HEK293T (cell line): ENCODE measurements at places on chromosomes 3 and 15.

DNA sequence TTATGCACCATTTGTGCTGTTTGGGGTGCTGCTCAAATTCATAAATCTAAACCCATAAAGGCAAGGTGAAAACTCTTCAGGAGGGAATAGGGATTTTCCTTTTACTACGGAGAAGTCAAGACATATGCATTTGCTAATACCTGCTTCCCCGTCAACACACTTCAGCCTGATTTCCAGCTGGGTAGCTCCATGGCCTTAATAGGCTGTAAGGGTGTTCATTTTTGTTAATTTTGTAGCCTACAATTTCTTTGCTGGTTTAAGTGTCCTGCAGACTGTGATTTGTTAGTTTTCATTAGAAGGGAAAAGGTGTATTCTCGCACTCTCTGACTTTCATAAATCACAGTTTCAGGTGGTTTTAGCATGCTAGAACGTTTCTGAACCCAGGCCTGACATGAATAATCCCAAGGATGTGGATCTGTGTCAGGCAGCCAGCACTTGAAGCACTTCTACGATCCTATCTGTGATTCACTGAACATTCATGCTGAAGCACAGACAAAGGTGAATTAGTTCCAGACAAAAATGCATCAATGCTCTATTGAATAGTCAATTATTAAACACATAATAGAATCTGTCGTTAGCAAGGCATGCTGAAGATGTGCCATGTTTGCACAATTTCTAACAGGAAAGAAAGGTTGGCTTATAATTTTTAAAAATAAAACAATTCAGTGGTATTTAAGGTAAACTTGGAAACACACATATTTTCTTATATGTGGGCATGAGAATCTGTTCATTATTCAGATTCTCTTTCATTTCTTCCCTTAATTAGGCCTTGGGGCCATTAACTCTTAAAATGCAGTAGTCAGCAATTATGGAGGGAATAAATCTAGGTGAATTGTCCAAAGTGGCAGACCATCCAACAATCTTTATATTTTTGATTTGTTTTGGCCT lies 17.9 kb upstream of the NMNAT3 start:
- no peak for DNase-seq

DNA sequence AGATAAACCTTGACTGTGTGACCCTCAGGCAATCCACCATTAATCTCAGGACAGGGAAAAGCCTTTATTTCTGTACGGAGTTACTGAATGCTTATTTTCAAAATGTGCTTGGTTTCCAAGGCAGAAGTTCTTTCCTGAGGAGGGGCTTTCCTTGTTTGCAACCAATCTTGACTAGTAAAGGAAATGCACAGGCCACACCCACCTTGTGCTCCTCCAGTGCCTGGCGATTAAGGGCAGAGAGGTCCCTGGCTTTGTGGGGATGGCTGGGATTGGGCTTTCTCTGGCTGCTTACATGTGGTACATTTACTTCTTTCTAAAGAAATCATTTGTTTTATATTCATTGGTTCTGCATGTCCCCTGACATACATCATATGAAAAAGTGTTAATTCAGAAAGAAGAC lies 47.8 kb downstream of the ZNF621 start:
- no peak for DNase-seq

DNA sequence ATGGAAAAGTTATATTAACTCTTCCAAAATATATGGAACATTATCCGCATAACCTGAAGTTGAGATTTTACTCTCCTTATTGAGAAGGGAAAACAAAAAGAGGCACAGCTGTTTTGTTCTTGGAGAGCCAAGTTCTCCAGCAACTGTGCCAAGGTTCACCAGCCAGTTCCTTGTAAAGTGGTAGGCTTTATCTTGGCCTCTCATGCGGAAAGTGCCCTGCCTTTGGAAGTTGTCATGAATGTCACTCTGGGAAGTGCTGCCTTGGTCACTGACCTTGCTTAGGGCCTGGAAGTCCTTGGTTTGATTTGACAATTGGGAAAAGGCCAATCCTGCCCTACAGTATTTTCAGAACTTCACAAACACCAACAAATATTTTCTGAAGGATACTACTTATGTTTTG lies 44.2 kb upstream of the THRB start:
- no peak for DNase-seq

DNA sequence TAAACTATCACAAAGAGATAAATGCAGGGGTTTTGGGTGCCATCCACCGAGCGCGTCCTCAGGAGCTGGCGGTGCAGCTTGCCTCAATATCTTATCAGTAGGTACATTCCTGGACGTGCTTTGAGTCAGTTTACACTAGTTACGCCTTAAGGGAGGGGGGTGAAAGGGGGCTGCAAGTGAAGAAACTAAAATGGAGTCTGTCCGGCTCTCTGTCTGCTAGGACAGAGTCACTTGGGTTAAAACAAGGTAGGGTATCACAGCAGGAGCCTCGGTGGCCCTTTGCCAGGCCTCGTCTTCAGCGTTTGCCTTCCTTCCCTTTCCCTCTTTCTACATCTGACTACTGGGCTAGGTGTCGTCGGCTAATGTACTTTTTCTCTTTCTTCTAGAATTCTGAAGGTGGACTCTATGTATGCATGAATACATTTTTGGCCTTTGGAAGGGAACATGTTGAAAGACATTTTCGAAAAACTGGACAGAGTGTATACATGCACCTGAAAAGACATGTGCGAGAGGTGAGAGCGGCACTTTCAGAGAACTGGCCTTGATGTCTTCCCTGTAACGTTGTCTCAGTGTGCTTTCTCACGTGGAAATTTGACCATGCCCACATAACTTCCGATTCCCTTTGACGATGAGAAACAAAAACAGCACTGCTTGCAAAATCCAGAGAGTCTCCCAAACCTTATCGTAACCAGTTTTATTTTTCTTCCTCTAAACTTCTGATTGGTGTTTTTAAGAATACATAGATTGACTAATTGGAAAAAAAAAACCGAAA lies 28.8 kb downstream of the USP13 start:
- no peak for DNase-seq

- no peak for DNase-seq
Measured at GRCh38 chr15:66595931-66596545, 30.2 kb upstream of the LCTL start.

- DNase-seq = no peak
Measured at GRCh38 chr3:193620650-193621049, 27.6 kb downstream of the OPA1 start.

- no peak for DNase-seq
Measured at GRCh38 chr3:188219147-188219546, 65.2 kb downstream of the LPP start.

DNA sequence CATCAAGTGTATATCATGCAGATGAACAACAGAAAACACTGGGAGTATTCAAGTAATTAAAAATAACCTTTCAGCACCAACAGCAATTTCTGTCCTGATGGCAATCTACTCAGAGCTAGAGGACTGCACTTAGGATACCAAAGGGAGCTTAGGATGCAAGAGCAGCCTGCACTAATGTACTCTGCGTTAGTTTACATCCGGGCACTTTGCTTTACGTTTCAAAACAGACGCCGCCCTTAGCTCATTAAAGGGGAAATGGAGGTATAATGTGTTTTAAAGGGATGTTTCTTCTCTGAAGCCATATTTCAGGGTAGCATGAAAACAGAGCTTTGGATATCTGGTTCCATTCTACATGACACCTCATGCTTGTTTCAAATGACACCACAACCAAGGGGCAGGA lies 14.0 kb upstream of the B3GNT5 start:
- no peak for DNase-seq
